Fibroblast of skin of scalp (primary cell): ENCODE measurements at places on chromosomes 3 and 15.

GRCh38 chr15:57235873-57236272 lies 140.4 kb upstream of the CGNL1 start:
- peak; percentile 95 for DNase-seq

DNA sequence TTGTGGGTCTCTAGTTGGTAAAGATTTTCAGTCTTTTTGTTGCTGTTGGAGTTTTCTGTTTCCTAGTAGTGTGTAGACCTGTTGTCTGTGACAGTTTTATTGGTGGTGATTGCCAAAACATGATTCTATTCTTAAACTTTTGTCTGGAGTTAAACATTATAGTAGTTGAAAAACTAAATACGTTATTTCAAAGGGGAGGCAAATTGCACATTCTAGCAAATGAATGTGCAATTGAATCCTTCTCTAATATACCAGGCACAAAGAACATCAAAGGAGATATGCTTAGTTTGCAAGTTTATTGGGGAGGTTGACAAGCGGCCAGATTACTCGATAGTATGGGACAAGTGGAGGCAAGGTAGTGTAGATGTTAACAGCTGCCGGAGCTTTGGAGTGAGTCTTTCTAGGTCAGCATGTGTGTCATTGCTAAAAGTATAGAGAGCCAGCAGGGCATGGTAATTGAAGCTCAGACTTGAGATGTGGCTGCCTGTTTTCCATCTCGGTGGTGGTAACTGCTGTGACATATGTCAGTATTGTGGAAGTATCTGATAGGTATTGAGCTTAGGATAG lies 20.6 kb downstream of the CHD2 start:
- no peak for DNase-seq

GRCh38 chr3:57949344-57949743 lies 58.9 kb upstream of the FLNB start:
- DNase-seq, result no peak

- peak; percentile 36 for DNase-seq
Observed at GRCh38 chr3:115922681-115923347, 299.5 kb downstream of the GAP43 start.

DNA sequence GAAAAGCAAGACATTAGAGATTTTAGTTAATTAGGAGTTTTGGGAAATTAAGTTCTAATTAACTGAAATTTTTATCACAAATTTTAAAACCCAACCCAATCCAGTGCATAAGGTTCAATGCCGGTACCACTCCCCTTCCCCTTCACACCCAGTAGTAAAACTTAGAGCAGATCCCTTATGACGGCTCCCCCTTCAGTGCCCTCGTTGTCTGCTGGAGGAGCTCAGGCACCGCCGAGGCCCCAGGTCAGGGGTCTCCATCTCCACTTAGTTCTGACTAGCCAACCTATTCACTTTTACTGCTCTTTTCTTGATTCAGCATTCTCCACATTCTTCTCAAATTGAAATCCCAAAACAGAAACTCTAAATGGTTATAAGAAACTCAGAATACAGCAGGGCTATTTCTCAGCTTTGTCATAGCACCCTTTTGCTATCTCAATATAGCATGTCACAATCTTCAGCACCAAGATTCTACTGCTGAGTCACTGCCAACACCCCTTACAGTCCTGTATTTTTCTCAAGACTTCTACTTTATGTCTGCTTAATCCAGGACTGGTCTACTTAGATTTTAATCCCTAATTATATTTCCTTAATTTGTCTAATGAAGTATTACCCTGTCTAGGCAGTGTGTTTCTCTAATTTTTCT lies 39.8 kb downstream of the TUBGCP4 start:
- DNase-seq, result peak; percentile 15

- peak; percentile 26 for DNase-seq
Observed at GRCh38 chr15:59388670-59389069, 16.0 kb upstream of the MYO1E start.

GRCh38 chr15:39406485-39406884 lies 174.4 kb upstream of the THBS1 start:
- DNase-seq, result no peak

DNA sequence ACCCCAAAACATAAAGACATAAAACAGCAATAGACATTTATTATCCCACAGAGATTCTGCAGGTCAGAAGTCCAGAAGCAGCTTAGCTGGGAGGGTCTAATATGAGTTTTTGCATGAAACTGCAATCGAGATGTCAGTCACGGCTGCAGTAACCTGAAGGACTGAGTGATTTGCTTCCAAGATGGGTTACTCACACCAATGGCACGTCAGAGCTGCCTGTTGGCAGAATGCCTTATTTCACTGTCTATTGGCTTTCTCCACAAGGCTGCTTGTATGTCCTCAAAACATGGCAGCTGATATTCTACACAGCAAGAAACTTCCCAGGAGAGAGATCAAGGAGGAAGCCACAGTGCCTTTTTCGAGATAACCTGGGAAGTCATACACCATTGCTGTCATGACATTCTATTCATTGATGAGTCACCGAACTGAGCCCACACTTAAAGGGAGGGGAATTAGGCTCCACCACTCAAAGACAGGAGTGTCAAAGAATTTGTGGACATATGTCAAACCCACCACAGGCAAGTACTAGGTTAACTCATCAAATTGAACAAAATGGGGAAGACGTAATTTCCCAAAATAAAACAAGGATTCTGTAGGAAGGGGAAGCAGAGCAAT lies 122.2 kb downstream of the SYNPR start:
- peak; percentile 16 for DNase-seq

DNA sequence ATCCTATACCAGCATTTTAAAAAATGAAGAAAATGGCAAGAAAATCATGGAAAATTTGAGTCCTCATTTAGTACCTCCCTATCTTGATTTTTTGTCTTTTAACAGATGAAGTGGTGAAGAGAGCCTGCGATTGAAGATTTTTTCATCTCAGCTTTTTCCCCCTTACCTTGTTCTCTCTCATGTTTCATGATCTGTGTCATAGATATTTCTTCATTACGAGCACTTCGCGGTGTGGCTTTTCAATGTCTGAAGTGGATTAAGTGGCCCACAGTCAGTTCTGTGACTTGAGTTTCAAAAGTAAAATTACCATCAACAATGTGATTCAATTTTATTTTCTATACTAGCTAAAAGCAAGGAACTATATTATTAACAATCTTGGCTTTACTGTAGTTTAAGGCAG lies 147.2 kb downstream of the FNDC3B start:
- no peak for DNase-seq

DNA sequence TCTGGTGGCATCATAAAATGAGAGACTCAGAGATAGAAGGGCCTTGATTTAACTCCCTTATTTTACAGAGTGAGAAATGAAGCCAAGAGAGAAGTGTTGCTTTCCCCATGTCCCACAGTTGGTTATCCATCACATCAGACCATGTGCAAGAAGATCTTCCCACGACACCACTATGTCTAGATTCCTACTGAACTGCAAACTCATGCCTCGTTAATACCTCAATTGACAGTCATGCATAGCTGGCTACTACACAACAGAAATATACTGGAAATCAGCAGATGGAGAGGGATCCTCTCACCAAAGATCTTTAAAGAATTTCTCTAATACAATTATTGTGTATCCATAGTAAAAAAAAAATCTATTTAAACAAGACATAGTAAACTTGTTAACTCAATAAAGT lies 33.3 kb downstream of the PEAK1 start:
- DNase-seq, result peak; percentile 27

DNA sequence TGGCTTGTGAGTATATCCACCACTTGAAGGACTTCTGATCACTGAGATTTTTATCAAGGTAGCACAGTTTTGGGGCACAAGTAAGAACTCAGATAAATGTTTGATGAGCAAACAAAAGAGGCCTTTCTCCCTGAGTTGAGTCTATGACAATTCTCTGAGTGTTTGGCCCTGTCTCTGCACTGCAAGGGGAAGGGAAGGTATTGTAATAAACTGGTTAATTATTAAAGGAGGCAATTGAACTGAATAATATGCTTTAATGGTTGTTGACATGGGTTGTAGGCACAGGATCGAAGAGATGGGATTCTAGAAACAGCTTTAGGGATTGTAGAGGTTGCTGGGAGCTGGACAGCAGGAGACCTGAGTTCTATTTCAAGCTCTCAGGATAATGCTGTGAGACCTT lies 95.0 kb upstream of the MRPL3 start:
- DNase-seq, result no peak

GRCh38 chr3:59338934-59339333 lies 289.1 kb upstream of the CFAP20DC start:
- no peak for DNase-seq
